NCI-H526 treated with DMSO at 0.1 percent for 48 hours (cell line): ENCODE measurements at places on chromosomes 3 and 15.

- DNase-seq: peak; percentile 18
Measured at GRCh38 chr3:174439331-174440252, 419.5 kb upstream of the NAALADL2 start.

- no peak for DNase-seq
Measured at GRCh38 chr15:70142322-70143191, 44.8 kb upstream of the TLE3 start.

GRCh38 chr3:68009900-68010299 lies 355.5 kb upstream of the SUCLG2 start:
- no peak for DNase-seq

- no peak for DNase-seq
Measured at GRCh38 chr3:107993771-107994170, 97.1 kb downstream of the CD47 start.

GRCh38 chr3:190655933-190656332 lies 142.0 kb downstream of the IL1RAP start:
- no peak for DNase-seq

GRCh38 chr3:122697952-122698620 lies 17.4 kb downstream of the PARP14 start:
- DNase-seq: no peak

DNA sequence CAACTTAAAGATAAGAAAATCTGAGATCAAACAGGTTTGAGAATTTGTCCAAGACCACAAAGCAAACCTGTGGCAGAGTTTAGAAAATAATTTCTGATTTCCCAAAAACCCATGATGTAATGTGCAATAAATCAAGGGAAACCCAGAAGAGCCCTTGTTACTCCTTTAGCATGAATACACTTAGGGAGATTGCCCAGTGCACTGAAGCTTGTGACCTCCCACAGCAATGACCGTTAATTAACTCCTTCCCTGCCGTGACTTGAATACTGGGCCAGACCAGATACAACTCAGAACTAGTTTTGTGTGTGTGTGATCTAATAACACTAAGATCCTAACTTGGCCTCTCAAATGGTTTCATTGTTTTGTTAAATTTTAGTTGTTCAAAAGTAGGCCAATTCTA lies 2.5 kb downstream of the PRKAR2A start:
- DNase-seq: no peak

GRCh38 chr15:61936528-61937195 lies 123.6 kb downstream of the VPS13C start:
- no peak for DNase-seq

- no peak for DNase-seq
Measured at GRCh38 chr3:33936171-33936920, 137.9 kb downstream of the PDCD6IP start.

- DNase-seq: no peak
Measured at GRCh38 chr3:12198301-12198700, 39.6 kb upstream of the TIMP4 start.
